Stomach (tissue), 19 donors: ENCODE measurements at places on chromosomes 11 and 22.

DNA sequence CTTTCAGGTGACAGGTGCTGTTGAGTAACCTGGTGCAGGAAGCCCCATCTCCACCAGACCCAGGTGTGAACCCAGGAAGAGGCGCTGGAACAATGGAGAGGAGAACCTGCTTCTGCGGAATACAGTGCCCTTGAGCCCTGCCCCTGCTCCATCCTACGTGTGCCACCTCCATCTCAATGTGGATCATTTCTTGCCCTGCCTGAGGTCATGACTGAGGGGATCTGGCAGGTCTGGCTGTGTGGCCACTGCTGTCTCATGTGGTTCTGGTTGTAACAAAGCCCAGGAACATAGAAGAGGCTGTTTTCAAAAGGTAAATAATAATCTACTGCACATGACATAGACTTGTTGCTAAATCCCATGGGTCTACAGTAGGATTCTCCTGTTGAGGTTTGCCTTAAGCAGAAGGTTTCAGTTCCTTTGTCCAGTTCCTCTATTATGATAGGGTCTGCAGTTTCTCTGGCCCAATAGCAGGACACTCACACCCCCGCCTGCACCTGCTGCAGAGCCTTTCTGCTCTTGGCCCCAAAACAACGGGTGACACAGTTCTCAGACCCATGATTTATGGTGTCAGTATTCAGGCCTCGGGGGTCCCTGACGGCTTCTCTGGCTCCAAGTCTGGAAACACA, 113.5 kb upstream of the IGLL5 start:
- no peak for DNase-seq

DNA sequence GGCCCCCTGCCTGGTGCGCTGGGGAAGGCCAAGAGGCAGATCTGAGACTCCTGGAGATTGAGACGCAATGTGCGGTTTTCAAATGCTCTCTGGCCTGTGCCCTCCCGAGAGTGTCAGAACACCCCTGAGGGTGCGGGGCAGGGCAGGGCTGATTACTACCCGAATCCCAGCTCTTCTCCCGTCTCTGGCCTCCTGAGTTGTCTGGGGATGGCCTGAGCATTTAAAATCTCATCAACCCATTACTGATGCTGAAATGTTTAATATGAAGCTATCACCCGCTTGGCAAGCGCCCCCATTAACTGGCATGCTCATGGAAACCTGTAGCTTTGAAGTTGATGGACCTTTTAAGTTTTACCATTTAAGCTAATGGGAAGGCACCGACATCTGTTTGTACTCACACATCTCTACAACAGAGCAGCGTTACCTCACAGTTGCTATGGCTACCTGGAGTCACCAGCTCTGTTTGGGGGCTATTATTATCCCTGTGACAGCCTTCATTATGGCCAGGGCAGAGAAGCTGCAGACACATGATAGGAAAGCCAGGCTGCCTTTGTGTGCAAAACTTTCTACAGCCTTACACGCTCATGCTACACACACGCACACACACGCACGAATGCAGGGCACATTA, 3.6 kb upstream of the MB start:
- DNase-seq = no peak

- peak; percentile 63 for DNase-seq
Measured at GRCh38 chr11:72602250-72602904, 71.8 kb downstream of the PDE2A start.

GRCh38 chr11:95923439-95923727, 524 bp downstream of the MTMR2 start:
- DNase-seq = no peak

DNA sequence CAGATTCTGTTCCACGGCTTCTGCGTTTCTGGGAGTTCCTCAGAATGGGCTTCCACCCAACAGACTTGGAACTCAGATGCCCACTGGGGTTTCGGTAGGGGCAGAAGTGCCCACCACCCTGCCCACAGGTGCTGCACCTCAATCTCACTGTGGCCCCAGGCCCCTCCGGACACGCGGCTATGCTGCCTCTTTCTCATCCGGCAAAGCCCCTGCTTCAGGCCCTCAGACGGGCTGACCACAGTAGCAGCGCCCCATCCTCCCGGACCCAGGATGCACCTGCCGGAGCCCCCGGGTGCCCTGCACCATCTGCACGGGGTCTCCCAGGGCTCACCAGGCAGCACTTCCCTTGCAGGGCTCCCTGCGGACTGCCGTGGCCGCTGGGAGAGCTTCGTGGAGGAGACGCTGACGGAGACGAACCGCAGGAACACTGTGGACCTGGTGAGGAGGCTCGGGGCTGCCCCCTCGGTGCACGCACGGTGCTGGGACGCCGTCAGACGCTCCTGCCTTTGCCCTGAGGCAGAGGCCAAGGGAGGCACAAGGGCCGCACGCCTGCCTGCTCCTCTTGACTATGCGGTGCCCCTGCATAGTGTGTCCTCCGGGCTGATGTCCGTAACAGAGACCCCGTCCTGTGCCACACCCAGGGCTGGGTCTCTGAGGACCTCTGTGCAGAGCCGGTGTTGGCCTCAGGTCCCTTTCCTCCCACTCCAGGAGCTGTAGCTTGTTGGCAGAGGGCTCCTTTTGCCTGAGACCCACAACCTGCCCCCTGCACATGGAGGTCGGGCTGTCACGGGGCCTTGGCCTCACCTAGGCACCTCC, 38.6 kb downstream of the SBF1 start:
- DNase-seq = no peak

- DNase-seq = no peak
Measured at GRCh38 chr11:83284501-83285150, 1.5 kb downstream of the CCDC90B start.

DNA sequence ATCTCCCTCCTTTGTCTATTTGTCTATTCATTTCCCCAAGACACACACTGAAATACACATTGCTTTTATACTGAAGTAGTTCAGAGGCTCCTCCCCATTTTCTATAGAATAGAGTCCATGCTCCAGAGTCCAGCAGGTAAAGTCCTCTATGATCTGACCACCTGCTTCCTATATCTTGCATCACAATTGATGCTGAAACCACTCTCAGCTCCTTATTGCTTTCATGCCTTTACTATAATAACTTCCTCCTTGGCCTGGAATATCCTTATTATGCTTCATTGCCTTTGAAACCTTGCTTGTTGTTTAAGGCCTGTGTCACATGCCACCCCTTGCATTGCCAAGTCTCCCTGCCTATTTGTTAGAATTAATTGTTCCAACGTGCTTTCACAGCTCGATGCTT, 12.6 kb downstream of the OR6Q1 start:
- DNase-seq = no peak

- DNase-seq = no peak
Measured at GRCh38 chr22:17845327-17845726, 71.1 kb upstream of the BID start.

GRCh38 chr11:35303596-35304385, 115.6 kb downstream of the SLC1A2 start:
- peak; percentile 54 for DNase-seq

DNA sequence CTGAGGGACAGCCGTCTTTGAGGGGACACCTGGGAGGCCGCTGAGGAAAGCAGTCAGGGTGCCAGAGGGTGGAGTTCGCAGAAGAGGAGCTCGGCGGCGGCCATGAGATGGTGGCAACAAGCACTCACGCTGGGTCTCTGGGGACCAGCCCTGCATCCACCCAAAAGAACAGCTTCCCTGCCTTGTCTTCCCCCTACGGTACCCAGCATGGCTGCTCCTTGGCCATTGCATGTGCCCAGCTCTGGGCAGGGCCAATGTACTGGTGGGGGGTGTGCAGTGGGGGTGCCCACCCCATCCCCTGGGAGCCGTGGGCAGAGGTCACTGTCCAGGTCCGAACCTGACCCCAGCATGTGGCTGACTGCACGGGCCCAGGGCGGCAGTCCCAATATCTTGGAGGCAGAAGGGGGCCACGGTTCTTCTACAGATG, 42.3 kb downstream of the OSBPL5 start:
- no peak for DNase-seq

DNA sequence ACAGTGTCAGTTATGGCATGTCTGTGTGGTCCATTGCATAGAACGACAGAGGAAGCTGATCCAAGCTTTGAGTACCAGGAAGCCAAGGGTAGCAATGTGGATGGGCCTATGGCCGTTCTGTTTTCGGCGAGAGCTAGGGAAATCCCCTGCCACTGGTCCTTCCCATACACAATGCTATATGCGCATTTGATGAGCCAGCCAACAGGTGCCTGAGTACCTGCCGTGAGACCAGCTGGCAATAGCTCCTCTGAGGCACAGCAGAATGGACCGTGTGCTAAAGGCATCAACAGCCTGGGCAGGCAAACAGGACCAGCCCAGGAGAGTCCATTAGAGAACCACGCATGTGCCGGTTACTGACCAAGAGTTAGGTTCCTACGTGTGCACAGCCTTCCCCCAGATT, 753.0 kb downstream of the NTM start:
- no peak for DNase-seq

DNA sequence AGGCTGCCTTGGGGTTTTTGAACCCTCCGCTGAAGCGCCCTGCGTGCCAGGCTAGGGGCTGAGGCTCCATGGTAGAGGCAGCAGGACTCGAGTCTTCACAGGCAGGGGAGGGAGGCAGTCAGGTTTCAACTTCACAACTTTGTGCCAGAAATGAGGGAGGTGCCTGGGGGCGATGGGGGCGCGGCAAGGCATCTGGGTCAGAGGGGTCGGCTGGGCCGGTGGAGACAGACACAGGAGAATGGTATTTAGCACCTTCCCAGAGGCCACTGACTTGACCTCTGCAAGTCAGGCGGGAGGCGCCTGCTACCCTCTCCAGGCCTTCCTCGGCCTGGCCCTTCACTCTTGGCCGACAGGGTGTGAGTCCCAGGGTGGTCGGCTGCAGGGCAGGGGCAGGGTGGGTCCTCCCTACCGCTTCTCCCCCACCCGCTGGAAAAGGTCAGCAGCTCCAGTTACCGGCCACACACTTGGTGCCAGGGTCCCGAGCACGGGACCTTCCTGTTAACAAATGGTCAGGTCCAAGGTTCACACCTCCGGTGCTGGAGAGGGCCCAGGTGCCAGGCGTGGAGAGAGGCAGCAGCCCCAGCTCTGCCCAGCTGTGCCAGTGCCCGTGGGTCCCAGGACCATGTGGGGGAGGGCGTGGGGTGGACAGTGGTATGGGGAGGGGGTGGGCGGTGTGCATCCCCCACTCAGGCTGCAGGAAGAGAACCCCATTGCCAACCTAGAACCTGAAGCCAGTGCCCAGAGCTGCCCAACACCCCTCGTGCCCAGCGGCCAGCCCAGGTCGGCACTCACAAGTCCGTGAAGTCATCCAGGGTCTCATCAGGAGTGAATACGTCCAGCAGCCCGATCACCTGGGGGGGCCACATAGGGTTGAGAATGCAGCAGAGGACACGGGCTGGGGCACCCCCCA, 3.8 kb downstream of the MAPK12 start:
- DNase-seq = peak; percentile 64

GRCh38 chr11:116910847-116911246, 73.4 kb upstream of the APOA1 start:
- DNase-seq = no peak

- no peak for DNase-seq
Measured at GRCh38 chr11:134598368-134598767, 186.3 kb upstream of the B3GAT1 start.

DNA sequence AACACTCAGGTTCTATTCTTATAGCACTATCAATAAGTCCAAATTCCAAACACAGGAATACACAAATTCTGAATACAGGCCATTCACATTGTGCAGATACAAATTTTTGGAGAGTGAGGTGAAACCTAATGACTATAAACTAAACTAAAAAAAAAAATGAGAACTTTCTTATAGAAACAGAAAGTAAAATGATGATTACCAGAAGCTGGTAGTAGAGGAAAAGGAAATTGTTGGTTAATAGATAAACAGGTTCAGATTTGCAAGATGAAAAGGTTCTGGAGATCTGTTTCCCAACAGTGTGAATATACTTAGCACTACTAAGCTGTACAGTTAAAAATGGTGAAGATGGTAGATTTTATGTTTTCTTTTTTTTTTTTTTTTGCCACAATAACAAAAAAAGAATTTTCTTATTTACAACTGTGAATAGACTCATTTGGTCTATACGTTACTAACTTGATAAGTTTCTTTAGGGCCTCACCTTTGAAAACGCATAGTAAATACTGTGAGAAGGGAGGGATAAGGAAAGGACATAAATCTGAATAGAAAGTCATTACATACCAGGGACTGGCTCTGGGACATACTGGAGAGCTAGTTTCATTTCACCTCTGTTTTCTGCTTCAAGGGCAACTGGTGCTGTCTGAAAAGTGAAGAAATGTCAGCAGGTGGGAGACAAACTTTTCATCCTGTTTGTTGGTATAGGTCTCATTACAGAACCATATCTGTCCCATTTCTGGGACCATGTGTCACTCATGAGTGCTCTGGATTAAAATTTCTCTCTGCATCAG, 14.2 kb upstream of the CCDC89 start:
- DNase-seq = no peak
